PC-9 (cell line): ENCODE measurements at places on chromosomes 1 and 21. TPM values are rescaled to one million over a fixed set of nuclear protein-coding genes. Genes with fewer than 3 reads are reported as not detected.

TBX15 gene
- total RNA-seq = not detected in 2 replicates

MAP1LC3C gene
- 0.68 and 1.2 TPM in 2 replicates for total RNA-seq

DNTTIP2 gene
- total RNA-seq = 85.7 and 93.4 TPM in 2 replicates

- DNase-seq = peak; percentile 5
- no peaks in the 10 kb centered on the region for H3K4me1 ChIP-seq
- H3K27ac ChIP-seq = no peak overlapping the region
Observed at GRCh38 chr21:21007606-21008005, 9.4 kb downstream of the NCAM2 start.

GRCh38 chr1:1360506-1361169 lies 2.3 kb upstream of the MXRA8 start:
- no peaks in the 10 kb centered on the region for H3K36me3 ChIP-seq
- peaks cover 34% of the 10 kb centered on the region for H3K4me1 ChIP-seq
- no peaks in the 10 kb centered on the region for H3K27me3 ChIP-seq
- no peak overlapping the region for H3K4me3 ChIP-seq
- peak overlapping the region; percentile 24; the same call in 1 of the 2 replicates for H3K27ac ChIP-seq
- peak; percentile 78 for DNase-seq

DNA sequence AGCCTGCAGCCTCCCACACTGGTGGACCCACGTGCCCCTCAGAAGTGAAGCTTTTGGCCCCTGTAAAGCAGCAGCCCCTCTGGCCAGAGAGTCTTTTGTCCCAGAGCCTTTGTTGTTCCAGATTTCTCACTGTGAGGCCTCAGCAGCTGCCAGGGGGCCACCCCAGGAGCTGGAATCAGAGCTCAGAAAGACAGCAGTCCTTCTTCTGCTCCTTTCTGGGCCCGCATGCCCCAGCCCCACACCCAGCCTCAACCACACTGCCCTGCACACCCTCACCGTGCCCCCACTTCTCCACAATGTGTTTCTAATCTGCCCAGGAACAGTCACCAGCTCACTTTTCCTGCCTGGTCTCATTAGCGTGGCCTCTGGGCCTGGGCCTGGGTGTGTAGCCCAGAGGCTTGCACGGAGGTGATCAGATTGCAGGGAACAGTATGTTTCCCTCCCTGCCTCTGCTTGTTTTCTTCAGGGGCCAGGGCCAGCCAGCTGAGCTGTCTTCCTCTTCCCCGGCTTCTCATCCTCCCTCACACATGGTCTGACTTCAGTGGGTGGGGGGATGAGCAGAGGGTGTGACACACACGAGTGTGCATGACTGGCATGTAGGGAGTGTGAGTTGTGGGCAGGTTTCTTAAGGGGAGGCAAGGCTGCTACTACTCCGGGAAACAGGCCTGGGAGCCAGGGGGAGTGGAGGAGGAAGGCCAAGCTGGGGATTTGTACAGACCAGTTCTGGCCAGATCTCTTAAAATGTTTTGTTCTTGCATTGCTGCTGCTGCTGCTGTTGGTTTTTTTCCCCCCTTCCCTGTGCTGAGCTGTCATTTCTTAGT lies 82.5 kb upstream of the ZNF648 start:
- H3K4me1 ChIP-seq = peaks cover 48% of the 10 kb centered on the region
- no peaks in the 10 kb centered on the region for H3K27me3 ChIP-seq
- no peak for DNase-seq
- no peaks in the 10 kb centered on the region for H3K36me3 ChIP-seq
- peak overlapping the region; percentile 43 for H3K27ac ChIP-seq

- peaks cover 67% of the 10 kb centered on the region for H3K4me1 ChIP-seq
- peak; percentile 44 for DNase-seq
- H3K27ac ChIP-seq = peak overlapping the region; percentile 67
- no peaks in the 10 kb centered on the region for H3K27me3 ChIP-seq
- H3K36me3 ChIP-seq = no peaks in the 10 kb centered on the region
- H3K4me3 ChIP-seq = peak overlapping the region; percentile 17; the same call in 1 of the 2 replicates
Observed at GRCh38 chr1:214515544-214516433, 35.6 kb downstream of the PTPN14 start.

DNA sequence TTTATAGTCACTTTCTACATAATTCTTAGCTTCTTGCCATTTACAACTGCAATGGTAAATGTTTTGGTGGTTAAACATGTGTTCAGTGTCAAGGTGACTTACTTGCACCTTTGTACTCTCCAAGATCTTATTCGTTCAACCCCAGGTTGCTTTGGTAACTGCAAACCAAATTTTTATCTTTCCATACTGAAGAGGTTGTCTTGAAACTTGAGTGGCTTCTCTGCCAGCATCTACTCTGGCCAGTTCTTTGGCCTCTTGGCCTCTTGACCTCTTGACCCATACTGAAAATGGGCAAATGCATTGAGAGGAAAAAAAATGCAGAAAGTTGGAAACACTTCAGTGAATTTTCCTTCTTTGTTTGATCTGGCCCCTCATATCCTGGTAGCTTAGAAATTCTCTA lies 88.0 kb upstream of the LRRC7 start:
- no peak overlapping the region for H3K27ac ChIP-seq
- H3K4me1 ChIP-seq = no peaks in the 10 kb centered on the region
- no peaks in the 10 kb centered on the region for H3K27me3 ChIP-seq
- no peaks in the 10 kb centered on the region for H3K36me3 ChIP-seq
- no peak for DNase-seq
- no peak overlapping the region for H3K4me3 ChIP-seq

- H3K27me3 ChIP-seq = no peaks in the 10 kb centered on the region
- no peak overlapping the region for H3K4me3 ChIP-seq
- H3K27ac ChIP-seq = no peak overlapping the region
- H3K36me3 ChIP-seq = no peaks in the 10 kb centered on the region
- no peaks in the 10 kb centered on the region for H3K4me1 ChIP-seq
Observed at GRCh38 chr1:162832470-162832869, 28.5 kb downstream of the CCDC190 start.

DNA sequence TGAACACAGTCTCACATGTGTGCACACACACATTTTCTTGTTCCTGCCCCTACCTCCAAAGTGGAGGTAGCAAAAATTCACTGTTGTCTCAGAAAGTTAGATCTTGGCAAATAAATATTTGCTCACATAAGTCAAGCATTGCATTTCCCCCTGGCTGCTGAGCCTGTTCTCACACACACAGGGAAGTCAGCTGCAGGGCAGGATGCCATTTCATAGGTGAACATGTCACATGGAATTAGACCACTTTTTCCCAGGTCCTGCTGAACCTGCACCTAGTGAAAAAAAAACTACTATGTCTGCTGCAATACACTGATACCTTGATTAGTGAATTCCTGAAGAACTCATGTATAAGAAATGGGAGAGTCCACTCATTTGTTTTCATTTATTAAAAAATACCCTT lies 5.3 kb upstream of the CD55 start:
- DNase-seq = peak; percentile 60
- peaks cover 73% of the 10 kb centered on the region for H3K4me1 ChIP-seq
- H3K4me3 ChIP-seq = peak overlapping the region; percentile 5; the same call in 1 of the 2 replicates
- H3K27ac ChIP-seq = peak overlapping the region; percentile 92
- H3K36me3 ChIP-seq = no peaks in the 10 kb centered on the region
